ENCODE measurements at places on chromosomes 16 and 17.

DNA sequence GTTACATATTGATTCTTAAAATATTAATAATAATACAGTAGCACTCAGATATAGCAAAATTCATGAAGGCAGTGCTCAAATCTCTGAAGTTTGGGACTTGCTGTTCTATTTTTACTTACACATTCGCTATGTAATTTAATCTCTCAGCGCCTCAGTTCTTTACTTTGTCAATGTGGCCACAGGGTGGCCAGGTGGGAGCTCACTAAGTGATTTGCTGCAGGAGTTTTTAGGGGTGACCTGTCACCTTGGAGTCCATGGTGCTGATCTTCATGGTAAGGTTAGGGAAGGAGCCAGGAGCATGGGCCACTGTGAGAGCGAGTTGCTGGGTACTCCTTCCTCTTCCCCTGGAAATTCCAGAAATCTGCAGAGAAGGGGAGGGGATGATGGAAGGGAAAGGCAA is 28.1 kb downstream of the VWA3A start:
- DNase-seq, result no peak

DNA sequence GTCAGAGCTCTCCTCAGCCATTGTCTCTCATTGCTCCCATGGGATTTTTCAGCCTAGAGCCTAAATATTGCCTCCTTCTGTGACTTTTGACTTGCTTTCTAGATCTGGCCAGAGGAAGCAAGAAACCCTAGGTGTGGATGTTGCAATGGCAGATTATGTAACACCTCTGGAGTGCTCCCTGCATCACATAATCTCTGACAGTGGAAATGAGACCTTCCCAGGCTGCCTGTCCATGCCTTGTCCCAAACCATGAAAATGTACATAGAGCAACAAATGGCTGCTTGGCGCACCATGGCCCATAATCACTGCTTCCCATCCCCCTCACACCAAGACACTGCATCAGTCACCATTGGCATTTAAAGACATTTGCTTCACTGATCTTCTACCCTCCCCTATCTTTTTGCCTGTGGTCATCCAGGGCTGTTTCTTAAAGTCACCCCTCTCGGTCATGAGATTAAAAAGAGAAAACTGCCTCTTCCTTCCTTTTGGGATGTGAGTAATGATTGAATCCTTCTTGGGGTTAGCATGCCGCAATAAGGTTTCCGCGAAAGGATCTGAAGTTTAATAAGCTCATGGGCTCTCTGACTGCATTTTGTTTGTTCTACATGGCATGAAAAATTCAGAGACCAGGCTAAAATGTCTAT is 34.2 kb upstream of the CCL2 start:
- no peak for DNase-seq

DNA sequence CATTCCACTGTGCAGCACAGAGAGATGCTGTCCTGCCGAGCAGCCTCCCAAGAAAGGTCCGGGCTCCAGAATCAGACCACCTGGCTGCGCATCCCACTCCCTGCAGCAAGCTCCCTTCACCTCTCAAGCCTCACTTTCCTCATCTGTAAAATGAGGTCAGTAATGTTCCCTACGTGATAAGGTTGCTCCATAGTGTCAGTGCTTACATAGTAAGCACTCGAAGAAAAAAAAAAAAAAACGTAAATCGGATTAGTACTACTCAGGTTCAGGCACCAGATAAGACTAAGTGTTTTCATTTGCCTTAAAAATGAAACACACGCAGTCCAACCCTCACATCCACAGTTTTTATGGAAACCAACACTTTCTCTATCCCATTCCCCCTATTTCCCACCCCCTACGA is 76.7 kb downstream of the CCT6B start:
- DNase-seq, result no peak

- DNase-seq, result no peak
These were observed 2.5 kb downstream of the NUBP2 start for GRCh38 chr16:1784977-1785845.

GRCh38 chr16:85935974-85936760 is 37.2 kb downstream of the IRF8 start:
- DNase-seq, result no peak

DNA sequence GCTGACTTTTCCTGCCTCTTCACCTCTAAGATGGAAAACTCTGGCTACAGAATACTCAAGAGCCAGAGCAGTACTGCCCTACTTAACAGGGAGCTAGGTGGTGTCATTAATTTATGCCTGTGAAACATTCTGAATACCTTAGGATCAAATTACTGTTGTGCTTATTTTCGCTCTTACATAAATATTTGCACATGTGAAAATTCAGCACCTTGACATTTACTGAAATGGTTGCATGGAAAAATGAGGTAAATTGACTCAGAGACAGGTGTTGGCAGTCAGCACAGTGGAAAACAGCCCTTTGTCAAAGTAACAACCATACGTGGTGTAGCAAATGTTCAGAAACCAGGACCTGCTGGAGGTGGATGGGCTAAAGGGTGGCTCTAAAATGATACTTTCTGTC is 193.6 kb downstream of the CDH8 start:
- no peak for DNase-seq

DNA sequence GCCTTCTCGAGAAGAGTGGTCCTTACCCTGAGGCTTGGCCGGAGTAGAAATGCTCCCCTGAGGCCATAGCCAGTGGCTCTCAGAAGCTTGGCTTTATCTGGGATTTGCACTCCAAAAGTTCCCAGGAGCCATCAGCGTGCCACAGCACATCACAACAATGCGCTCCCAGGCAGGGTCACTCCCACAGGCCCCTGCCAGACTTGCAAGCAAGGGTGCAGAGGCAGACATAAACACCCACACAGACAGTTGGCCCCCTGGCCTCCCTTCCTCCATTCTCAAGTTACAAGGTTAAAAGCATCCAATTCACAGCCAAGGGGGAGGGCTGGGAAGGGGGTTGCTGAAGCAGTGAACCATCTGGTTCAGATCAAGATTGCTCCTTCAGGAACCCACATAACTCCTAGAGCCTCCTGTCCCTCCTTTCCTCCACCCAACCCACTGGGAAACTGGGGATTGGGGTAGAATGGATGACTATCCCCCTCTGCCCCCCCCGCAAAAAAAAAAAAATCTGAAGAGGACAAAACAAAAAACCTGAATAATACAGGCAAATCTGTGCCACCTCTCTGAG is 1.8 kb downstream of the ST3GAL2 start:
- DNase-seq, result peak; percentile 84

- no peak for DNase-seq
These were observed 36.1 kb downstream of the HIC1 start for GRCh38 chr17:2090804-2091534.

- no peak for DNase-seq
These were observed 85.9 kb upstream of the FOXF1 start for GRCh38 chr16:86424398-86424797.

GRCh38 chr17:9330611-9331271 is 244.9 kb downstream of the STX8 start:
- no peak for DNase-seq

DNA sequence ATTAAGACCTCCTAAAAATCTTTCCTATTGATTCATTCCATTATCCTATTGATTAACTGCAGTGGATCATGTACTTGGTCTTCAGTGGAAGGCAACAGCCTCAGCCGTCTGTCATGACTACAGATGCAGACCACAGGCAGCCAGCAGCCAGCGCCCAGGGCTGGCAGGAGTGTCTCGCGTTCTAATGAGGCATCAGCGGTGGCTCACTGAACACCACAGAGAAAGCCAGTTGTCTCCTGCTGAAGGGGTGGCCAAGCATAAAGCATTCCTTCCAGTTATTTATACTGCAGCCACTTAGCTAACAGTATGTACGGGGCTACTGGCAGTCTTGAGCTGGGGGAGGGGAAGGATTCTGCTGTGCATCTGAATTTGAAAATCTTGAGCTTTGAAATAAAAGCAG is 214.3 kb downstream of the IRX3 start:
- DNase-seq, result no peak

DNA sequence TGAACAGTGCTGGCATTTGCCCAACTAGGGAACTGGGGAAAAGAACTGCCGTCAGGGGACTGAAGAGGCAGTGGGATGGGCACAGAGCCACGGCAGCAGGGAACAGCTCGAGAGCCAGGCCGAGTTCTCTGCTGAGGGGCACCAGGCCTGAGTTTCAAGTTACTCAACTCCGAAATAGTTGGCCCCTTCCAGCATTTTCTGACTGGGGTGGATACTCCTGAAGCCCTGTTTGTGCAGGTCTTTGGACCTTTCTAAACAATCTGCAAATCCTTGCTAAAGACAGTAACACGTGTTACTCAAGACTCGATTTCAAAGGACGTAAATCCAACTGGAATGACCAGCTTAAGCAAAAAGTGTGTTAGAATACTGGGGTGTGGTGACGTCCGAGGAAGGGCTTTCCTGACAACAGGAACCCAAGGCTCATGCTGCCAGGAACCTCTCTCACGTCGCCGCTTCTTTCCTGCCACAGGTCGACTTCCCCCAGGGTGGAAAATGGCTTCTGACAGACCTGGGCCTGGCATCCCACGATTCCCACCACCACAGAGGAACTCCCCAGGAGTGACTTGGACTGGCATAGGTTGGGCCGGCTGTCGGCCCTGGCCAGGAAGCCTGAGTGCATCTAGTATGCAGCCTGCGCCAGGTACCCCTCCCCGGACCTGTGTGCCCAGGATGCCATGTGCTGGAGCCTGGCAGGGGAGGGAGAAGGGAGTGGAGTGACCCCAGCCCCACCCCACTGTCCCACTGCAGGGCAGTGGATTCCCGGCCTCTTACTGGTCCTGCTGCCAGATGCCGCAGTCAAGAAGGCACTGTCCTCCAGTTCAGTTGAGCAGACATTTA is 71.9 kb downstream of the N4BP1 start:
- DNase-seq, result no peak

DNA sequence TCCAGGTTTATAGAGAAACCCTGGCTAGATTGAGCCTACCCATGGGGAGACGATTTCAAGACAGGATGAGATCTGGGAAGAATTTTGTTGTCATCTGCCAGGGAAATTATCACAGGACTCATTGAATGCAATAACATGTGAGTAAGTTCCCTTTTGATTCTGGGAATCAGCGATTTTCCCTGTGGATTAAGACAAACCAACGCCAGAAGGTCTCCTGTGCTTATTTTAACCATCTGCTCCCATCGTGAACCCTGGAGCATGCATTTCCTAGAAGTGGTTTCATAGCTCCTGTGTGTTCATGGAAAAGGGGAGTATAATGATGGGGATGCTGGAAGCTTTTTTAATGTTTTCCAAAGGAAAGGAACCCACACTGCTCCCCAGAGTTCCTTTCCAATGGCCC is 21.0 kb upstream of the ARHGAP44 start:
- DNase-seq, result no peak

DNA sequence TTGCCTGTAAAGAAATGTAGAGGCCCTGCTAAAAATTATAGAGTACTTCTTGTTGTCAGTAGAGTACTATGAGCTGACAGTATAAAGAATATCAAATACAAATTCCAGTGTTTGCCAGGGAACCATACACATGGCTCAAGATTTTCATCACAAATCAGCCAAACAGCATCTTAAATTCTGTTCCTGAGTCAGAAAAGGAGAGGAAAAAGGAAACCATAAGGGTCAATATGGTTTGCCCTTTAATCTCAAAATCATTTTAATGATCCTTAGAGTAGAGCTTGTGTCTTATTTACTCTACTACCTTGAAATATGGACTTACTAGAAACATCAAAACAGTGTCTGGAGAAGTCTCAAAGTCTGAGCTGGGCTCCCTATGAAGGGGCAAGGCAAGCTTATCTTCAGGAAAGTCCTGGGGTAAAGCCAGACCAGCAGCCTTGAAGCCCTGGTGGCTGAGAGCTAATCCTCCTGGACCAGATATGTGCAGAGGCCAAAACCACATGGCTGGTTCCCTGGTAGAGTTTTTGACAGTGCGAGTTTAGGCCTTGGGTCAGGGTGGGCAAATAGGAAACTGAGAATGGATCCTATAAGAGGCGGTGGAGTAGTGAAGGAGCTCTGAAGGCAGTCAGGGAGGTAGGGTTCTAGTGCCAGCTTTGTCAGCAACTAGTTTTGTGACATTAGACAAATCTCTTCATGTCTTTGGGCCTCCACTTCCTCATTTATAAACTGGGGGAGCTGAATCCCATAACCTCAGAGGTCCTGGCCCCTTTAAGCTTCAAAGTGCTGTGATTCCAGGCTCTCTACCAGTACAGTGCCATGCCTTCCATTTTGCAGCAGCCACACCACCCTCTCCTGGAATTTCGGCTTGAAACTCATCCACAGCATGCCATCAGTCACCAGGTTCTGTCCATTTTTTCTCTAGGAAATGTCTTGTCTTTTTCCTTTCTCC is 38.9 kb downstream of the MRTFB start:
- DNase-seq, result no peak

- no peak for DNase-seq
These were observed 66.8 kb upstream of the NFAT5 start for GRCh38 chr16:69498926-69499325.

- no peak for DNase-seq
These were observed 242.1 kb upstream of the NLRP1 start for GRCh38 chr17:5826384-5826783.

DNA sequence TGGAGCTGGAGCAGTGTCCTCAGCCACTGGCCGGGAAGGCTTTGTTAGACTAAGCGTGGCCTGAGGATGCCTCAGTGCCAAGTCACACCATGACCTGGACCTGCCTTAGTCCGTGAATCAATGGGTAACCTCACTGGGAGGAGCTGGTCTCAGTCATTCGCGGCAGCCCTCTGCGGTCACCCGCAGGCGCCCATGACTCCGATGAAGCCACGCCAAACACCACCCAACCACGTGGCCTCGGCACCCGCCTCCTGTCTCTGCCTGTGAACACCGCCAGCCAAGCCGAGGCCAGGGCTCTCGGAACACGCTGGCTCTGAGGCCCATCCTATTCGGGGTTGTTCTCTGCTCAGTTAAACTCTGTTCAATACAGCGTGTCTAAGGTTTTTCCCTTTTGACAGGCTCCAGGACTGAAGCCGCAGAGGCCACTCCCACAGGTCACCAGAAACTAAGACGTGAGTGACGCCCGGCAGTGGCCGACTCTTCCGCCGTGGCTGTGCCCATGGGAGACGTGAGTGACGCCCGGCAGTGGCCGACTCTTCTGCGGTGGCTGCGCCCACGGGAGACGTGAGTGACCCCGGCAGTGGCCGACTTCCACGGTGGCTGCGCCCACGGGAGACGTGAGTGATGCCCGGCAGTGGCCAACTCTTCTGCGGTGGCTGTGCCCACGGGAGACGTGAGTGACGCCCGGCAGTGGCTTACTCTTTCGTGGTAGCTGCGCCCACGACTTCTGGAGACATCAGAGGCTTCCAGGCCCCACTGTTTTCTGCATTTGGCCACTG is 16.8 kb upstream of the PABPN1L start:
- DNase-seq, result no peak

DNA sequence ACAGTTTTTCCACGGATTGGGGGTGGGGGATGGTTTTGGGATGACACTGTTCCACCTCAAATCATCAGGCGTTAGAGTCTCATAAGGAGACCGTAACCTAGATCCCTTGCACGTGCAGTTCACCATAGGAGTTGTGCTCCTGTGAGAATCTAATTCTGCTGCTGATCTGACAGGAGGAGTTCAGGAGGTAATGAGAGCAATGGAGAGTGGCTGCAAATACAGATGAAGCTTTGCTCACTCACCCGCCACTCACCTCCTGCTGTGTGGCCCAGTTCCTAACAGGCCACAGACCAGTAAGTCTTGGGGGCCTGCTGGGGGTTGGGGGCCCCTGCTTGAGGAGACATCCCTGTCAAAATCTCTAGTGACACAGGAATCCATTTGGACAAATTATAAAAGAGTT is 29.8 kb downstream of the SLC39A11 start:
- DNase-seq, result no peak

Measured in right renal pelvis (tissue), 4 donors.